Activated naive CD8-positive, alpha-beta T cell treated with anti-CD3 and anti-CD28 coated beads for 36 hours (primary cell): ENCODE measurements at places on chromosomes 1 and 21.

- DNase-seq = no peak
Observed at GRCh38 chr21:34008618-34009017, 64.8 kb upstream of the MRPS6 start.

- DNase-seq = no peak
Observed at GRCh38 chr1:185080422-185080821, 35.1 kb downstream of the RNF2 start.

GRCh38 chr21:38243732-38244406 is 12.9 kb upstream of the KCNJ15 start:
- DNase-seq = no peak

GRCh38 chr1:225468270-225469020 is 40.6 kb upstream of the LBR start:
- DNase-seq = peak; percentile 46

DNA sequence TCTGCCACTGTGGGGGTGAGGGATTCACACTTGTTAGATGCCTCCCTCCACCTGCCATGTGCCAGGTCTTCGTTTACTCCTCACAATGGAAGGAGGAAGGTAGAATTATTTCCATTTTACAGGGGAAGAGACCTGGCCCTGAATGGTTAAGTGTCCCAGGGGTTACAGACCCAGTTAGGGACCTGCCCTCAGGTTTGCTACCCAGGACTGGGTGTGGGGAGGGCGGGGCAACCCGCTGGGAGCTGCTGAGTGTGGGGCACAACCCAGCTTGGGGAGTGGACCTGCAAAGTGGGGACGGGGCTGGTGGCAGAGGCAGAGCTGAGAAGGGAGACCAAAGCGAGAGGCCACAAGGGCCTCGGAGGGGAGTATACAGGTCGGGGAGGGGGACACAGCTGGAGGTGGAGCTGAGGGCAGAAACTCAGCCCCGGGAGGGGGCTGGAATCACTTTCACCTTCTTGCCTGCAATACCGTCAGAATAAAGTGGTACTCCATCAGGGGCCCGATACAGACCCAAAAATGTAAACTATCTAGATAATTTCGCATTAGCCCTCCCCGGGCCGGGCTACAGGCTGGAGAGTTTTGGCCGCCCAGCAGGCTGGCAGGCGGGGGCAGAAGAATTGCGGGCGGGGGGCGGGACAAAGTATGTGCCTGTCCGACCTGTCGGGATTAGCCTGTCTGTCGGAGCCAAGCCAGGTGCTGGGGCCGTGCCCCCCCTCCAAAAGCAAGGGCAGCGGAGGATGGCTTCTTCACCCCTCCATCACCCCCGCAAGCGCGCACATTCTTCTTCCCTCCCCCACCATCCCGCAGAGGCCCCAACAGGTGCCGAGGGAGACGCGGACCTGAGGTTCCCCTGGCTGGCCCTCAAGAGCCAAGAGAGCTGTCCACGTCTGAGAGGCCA is 1.4 kb downstream of the RSPO1 start:
- DNase-seq = no peak

GRCh38 chr1:198638894-198639635 is at the start of gene PTPRC:
Gene PTPRC (plus strand): TSS chr1:198639040. CDS start chr1:198639269, 229 bp downstream.
- no peak for DNase-seq

- no peak for DNase-seq
Observed at GRCh38 chr1:188782220-188782841, 1695.3 kb downstream of the BRINP3 start.
